ENCODE measurements at places on chromosomes 1 and 21.
A peak's percentile ranks its signal among the peaks of the same experiment; 100 is the strongest.

- DNase-seq, result no peak
These were observed 55.7 kb downstream of the NID1 start for GRCh38 chr1:236009191-236009590.

- no peak for DNase-seq
These were observed 17.8 kb upstream of the TTC39A start for GRCh38 chr1:51348147-51348527.

- DNase-seq, result no peak
These were observed 166.3 kb downstream of the DUSP10 start for GRCh38 chr1:221575605-221576004.

GRCh38 chr1:156834322-156834721 is 17.7 kb upstream of the SH2D2A start:
- DNase-seq, result no peak

GRCh38 chr1:93080179-93080823 is 1.2 kb downstream of the MTF2 start:
- DNase-seq, result no peak

DNA sequence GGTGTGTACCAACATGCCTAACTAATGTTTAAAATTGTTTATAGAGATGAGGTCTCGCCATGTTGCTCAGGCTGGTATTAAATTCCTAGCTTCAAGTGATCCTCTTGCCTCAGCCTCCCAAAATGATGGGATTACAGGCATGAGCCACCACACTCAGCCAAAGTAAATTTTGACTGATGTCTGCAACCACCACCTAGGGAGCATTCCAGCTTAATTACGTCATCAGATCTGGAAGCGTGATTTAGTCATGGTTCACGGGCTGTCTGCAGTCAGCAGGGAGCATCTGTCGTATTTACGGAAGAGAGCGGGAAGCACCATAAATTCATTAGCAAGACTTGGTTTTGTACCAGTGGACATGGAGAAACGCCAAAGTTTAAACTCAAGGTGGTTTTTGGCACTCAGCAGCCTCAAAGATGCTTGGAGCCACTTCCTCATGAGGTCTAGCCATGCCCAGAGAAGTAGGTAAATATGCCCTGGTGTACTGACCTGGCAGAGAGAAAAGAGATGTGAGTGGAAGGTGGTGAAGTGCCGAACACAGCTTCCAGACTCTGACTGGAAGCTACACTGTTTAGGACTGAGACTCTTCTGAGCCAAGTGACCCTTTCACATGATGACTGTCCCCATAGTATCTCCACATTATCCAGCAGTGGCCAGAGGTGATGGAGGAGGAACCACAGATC is 60.8 kb upstream of the SLC35F3 start:
- no peak for DNase-seq

- peak; percentile 43 for DNase-seq
These were observed 1.1 kb upstream of the LCK start for GRCh38 chr1:32249831-32250525.

GRCh38 chr1:15028102-15028501 is 125.4 kb upstream of the TMEM51 start:
- DNase-seq, result no peak

- no peak for DNase-seq
These were observed 12.8 kb downstream of the RRP15 start for GRCh38 chr1:218297867-218298266.

GRCh38 chr1:942411-942821 is 16.6 kb downstream of the NOC2L start:
- DNase-seq, result no peak

GRCh38 chr1:6976044-6976375 is 190.8 kb downstream of the CAMTA1 start:
- no peak for DNase-seq

- DNase-seq, result no peak
These were observed 598 bp upstream of the ADIPOR1 start for GRCh38 chr1:202958544-202959275.

GRCh38 chr1:55876276-55877060 is 661.3 kb upstream of the USP24 start:
- no peak for DNase-seq

DNA sequence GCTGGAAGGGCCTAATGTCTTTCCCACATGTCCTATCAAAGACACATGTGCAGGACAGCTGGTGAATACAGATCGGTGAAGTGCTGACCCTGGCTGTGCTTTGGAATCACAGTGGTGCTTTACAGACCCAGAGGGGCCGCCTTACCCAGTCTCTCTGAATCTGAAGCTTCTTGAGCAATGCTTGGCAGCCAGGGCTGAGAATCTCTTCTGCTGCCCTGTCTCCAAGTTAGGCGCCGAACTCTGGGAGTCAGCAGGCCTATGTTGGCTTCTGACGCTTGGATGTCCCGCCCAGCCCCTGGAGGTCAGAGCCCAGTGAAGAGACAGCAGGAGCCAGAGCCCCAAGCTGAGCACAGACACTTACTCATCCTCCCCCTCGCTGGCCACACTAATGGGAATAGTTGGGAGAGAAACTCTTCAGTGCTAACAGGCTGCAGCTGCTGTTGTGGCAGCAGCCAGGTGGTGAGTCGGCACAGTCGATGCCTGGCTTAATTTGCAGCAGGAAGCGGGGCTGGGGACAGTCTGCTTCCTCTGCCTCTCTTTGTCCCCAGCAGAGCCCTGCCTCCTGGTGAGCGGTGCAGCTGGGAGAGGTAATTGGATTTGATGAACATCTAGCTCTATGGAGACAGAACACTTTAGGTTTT is 68.1 kb downstream of the URB2 start:
- DNase-seq, result no peak

- DNase-seq, result no peak
These were observed 150.5 kb downstream of the NTMT2 start for GRCh38 chr1:170296211-170296610.

DNA sequence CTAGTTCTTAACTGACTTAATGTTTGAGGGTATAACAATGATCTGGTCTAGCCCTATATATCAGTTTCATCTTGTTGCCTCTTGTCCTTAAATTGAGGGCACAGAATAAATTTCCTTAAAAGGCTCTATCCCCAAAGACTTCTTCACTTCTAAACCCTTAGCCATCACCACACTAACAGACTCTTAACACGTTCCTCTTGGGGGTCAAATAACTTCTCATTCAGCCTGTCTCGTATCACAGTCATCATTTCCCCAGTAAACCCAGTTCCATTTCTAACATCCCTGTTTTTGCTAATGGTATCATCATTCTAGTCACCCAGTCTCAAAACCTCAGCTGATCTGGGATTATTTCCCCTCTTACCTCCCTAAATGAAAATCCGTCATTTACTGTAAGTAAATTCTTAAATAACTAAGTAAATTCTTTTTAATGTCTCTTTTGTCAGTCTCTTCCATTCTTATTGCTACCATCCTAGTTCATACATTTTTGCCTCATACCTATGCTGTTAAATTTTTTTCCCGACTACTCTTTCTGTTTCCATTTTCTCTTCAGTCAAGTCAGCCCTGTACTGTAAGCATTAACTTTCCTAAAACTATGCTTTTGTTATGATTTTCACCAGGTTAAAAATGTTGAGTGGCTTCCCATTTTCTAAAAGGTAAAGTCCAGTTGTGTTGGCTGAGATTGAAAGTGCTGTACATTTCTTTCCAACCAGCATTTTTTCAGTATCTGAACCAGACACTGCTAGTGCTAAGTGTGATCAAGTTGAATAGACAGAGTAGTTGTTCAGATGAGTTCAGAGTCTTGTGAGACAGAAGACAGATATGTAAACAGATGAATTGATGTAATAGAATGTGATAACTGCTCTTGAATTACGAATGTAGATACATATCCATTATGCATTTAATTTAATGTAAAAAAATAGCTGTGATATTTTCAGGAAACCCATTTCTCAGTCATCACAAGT is 6.9 kb downstream of the CTTNBP2NL start:
- DNase-seq, result no peak

GRCh38 chr21:41029571-41029970 is 138.4 kb upstream of the BACE2 start:
- no peak for DNase-seq

DNA sequence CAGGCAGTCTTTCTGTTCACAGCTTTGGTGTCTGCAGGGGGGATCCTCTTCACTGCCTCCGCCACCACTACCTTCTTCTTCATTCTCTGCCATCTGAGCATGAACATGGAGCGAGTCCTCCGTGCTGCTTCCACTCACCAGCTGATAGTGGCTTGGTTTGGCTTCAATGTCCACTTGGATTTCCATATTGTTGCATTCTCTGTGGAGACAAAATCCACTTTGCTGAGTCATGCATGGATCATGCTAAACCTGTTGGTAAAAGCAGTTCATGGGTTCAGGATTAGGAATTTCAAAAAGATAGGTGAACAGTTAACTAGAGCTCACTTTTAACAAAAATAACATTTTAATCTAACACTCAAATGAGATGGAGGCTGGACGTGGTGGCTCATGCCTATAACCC is 27.5 kb downstream of the RNF19B start:
- DNase-seq, result no peak

- DNase-seq, result no peak
These were observed 372.1 kb upstream of the B3GALT2 start for GRCh38 chr1:193558491-193559028.

GRCh38 chr21:29430030-29430429 is 131.3 kb downstream of the BACH1 start:
- no peak for DNase-seq

DNA sequence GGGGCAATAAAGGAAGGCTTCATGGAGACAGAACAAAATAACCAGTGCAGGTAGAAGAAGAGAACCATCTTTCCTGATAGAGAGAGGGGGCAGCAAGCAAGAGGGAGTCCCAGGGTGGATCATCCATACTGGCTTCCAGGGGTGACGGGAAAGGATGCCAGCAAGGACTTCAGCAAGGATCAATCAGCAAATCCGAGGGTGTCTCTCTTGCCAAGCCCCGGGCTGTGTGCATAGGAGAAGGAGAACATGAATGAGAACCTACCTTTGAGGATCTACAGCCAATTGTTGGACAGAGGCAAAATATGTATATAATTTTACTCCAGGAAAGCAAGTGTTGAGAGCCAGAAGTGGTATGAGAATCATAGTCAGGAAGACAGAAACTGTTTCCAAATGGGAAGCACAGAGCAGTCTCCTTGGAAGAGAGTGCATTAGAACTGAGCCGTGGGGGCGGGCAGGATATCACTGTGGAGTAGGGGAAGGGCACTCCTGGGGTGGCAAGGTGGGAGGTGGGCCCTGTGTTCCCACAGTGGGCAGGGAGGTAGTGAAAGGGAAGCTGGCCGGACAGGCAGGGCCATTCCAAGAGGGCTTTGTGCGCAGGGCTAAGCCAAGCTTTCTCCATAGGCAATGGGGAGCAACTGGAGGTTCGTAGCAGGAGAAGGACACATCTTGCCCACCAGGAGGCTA is 1.1 kb upstream of the S100A9 start:
- no peak for DNase-seq

DNA sequence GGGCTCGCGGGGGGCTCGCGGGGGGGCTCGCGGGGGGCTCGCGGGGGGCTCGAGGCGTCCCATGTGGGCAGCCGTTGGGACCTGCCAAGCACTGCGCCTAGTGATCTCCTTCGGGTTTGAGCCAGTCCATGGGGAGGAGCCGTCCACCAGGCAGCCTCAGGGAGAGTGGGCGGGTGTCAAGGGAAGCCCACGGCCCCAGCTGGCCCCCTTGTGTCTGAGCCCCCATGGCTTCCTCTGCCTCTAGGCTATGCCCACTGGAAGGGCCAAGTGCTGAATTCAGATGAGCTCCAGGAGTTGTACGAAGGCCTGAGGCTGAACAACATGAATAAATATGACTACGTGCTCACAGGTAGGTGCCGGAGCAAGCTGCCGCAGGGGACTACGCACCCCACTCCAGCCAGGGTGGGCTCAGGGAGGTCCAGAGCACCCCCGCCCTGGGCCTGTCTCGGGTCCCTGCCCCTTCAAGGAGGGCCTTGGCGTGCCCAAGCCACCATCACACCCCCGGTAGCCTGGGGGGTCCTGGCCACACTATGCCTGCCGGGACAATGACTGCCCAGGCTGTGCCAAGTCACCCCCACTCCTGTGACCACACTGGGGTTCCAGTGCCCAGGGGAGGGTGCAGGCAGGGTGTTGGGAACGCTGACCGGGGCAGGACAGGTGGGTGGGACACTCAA is 22.6 kb downstream of the PDXK start:
- no peak for DNase-seq

GRCh38 chr1:221327954-221328353 is 413.9 kb downstream of the DUSP10 start:
- no peak for DNase-seq

DNA sequence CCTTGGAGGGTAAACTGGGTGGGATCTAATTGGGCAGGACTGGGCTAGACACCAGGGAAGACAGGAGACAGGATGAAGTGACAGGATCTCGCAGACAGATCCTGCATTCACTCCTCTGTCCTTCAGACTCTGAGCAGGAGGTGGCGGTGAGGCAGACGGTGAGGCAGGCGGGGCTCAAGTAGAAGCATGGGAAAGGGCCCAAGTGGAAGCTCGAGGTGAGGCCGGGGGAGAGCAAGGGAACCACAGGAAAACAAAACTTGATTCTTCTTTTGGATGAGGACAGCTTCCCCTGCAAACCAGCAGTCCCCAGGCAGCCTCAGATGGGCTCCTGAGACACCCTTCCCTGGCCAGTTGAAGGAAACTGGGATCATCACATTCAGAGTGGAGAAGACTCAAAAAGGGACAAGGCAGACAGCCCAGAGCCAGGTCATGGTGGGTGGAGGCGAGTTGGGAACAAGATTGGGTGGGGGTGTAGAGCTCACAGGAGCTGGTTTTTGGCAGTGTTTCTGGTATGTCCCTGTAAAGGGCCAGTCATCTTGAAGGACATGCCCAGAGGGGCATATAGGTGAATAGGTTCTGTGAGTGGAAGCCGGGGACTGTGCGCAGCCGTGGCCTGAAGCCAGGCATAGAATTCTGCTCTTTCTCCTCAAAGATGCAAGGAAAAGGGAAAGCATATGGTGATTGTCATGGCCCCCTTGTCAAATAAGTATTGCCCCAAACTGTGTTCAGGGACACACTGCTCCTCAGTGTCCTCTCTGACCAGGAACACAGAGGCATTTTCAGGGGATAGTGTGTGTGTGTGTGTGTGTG is 18.0 kb downstream of the INKA2 start:
- DNase-seq, result no peak

- DNase-seq, result no peak
These were observed 350.3 kb downstream of the RWDD3 start for GRCh38 chr1:95584315-95584714.

DNA sequence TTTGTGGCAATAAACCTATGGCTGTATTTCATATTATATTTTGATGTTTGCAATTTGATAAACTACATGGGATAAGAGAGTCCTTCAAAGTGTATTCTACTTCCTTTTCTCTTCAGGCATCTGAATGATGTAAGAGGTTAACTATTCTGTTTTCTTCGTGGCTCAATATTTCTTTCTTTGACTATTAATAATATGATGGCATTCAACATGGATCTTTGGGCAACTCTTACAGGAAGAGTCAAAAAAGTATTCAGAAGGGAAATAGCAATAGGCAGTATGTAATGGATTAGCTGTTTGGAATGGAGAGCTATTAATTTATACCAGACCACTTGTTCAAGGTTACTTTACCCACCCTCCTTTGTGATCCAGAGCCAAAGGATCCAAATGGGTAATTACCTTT is 74.4 kb downstream of the HMCN1 start:
- no peak for DNase-seq

GRCh38 chr1:114088392-114089299 is 65.0 kb downstream of the SYT6 start:
- DNase-seq, result no peak

- no peak for DNase-seq
These were observed 25.0 kb upstream of the UAP1 start for GRCh38 chr1:162536511-162536910.

All from activated naive CD8-positive, alpha-beta T cell treated with anti-CD3 and anti-CD28 coated beads, Interleukin-2, amount 50 U/mL, for 16 hours (primary cell).